ENCODE measurements at places on chromosomes 5 and 9.

DNA sequence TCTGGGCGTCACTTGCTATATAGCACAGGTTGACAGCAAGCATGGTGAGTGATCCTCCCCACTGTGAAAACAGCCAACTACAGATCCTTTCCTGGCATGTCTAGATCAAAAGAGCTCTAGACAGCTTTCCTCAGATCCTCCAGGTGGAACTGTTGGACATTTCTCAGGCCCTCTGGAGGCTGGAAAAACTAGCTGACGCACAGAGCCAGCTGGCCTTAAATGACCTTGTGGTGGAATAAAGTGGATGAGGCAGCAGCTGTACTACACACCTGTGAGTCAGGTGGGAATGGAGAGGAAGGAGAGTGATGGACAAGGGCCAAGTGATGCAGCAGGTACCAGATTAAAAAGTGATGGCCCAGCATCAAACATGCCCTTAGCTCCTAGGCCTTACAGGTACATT is 172.7 kb downstream of the TRIM32 start:
- no peak for DNase-seq

DNA sequence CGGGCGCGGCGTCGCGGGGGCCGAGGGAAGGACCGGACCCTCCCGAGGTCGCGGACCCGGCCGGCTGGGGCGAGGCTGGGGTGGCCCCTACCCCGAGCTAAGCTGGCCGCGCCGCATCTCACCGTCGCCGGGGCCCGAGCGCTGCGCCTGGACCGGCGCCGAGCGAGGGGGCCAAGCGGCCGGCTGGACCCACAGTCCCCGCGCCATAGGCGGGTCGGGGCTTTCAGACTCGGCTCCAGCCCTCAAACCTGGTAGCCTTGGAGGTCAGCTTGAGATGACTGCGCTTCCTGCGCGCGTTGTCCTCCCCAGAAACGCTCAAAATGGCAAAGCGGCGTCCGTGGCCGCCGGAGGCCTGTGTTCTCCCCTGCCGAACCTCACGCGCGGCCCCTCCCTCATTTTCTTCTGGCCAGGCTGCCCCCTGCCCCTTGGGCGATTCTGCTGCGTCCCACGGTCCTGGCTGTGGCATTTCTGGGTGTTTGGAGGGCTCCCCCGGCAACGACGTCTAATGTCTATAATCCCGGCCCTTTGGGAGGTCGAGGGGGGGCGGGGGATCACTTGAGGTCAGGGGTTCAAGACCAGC is 8.7 kb upstream of the GRIN1 start:
- no peak for DNase-seq

- no peak for DNase-seq
These were observed 61.9 kb upstream of the CLINT1 start for GRCh38 chr5:157920828-157921170.

DNA sequence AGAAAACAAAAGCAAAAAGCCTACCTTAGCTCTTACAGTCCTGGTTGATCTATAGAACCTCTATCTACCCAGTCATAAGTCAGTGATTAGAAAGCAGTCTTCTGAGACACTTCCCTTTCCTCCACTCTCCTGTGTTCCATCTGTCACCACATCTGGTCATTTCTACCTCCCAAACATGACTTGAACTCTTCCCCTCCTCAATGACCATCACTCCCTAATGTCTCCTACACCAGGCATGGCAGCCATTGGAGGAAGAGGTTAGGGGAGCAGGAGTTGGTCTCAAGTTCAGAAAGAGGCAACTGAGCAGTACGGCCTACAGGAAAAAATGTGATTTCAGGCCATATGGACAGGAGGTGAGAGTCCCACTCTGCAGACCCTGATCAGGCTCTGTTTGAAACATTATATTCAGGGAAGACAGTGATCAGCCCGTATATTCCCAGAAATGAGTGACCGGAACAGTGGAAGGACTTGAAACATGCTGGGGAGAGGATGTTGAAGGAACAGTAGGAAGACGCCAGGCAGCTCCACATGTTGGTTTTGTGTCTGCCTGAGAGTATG is 12.0 kb downstream of the ABLIM3 start:
- no peak for DNase-seq

GRCh38 chr5:179332741-179333290 is 12.4 kb downstream of the ADAMTS2 start:
- DNase-seq, result no peak

DNA sequence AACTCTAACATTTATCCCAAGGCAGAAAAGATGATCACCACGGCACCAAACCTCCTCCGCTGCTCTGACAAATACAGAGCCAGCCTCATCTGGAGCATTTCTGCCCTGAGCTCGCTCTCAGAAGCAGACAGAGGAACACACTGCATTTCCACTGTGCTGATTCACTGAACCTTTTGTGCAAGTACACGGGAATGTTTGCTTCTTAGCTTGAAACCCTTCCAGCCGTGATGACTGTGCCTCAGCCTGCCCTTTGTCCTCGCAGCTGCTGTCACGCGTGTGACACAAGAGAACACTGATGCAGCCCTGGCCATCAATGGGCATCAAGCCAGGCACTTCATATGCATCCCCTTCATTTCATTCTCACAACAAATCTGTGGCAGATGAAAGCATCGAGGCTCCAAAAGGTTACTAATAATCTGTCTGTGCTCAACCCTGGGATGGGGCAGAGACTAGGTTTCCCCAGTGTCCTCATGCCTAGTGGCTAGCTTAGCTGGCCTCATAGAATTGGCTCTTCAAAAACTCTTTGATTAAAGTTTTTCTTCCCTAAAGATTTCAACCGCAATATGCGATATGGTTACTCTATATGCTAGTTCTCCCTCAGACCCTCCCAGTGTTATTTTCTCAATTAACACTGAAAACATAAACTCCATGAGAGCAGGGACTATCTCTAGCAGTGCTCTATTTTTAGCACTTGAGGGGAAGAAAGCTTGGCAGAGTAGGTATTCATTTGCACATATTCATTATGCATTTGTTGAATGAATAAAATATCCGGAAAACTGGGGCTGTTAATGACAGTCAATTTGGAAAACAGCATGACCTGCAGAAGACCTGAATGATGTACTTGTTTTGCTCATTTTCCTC is 7.3 kb downstream of the CDC14B start:
- DNase-seq, result no peak

GRCh38 chr5:125295405-125295872 is 549.0 kb upstream of the ZNF608 start:
- no peak for DNase-seq

DNA sequence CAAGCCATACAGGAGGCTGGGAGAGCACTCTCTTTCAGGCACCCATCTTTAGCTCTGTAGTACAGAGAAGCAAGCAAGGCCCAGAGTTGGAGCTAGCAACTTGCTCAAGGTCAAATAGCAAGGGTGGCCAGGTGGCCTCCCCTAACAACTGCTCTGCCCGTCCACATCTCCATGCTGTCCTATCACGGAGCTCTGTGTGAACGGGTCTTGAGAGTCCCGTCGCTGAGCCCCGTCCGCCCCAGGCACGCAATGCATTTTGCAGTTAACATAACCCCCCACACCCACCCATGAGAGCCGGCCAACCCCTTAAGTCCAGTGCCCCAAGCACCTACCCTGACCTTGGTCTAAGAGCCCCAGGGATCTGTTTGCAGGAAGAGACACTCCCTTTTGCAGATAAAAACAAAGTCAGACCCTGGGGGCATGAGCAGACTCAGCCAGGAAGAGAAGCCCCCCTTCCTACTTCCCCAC is 1.5 kb downstream of the RNF44 start:
- DNase-seq, result no peak

DNA sequence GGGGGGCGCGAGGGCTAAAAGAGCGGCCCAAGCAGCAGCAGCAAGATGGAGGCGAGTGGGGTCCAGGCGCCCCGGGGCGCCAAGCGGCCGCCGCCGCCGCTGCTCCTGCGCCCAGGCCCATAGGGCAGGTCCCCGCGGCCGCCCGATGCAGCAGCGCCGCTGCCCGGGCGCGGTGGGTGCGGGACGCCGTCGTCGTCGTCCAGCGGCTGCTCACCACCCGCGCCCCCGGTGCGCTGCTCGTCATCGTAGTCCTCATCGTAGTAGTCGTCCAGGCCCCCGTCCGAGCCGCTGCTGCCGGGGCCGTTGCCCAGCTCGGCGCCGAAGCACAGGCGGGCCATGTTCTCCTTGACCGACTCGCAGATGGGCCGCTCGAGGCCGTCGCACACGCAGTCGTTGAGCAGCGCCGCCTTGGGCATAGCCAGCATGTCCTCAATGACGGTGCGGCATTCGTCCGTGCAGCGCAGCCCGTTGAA is 1.5 kb downstream of the GAS1 start:
- no peak for DNase-seq

DNA sequence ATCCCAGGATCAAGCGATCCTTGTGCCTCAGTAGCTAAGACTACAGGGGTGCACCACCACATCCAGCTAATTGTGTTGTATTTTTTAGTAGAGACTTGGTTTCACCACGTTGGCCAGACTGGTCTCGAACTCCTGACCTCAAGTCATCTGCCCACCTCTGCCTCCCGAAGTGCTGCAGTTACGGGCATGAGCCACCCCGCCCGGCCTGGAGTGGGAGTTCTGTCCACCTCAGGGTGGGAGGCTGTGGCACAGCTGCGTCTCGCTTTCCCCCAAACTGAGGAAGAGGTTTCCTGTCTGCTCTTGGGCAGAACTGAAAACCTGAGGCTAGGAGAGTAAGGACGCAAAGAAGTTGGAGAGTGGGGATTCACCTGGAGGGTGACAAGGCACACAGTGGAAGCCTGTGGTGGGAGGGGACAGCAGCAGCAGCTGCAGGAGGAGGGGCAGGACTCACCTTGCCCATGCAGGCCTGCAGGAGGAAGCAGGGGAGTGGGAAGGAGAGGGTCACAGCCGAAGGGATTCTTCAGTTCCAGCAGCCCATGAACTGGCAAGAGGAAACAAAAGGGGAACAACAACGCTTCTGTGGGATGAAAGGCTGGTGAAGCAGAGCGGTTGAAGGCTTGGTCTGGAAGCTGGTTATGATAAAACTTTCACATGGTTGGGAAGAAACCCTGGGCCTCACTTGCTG is 181.4 kb downstream of the GAS1 start:
- DNase-seq, result no peak

GRCh38 chr5:137282216-137282615 is 216.9 kb downstream of the SPOCK1 start:
- DNase-seq, result no peak
